Activated naive CD4-positive, alpha-beta T cell treated with anti-CD3 and anti-CD28 coated beads, Interleukin-2, amount 50 U/mL, for 72 hours (primary cell): ENCODE measurements at places on chromosomes 5 and 9. TPM values are rescaled to one million over a fixed set of nuclear protein-coding genes. Genes with fewer than 3 reads are reported as not detected.

DNA sequence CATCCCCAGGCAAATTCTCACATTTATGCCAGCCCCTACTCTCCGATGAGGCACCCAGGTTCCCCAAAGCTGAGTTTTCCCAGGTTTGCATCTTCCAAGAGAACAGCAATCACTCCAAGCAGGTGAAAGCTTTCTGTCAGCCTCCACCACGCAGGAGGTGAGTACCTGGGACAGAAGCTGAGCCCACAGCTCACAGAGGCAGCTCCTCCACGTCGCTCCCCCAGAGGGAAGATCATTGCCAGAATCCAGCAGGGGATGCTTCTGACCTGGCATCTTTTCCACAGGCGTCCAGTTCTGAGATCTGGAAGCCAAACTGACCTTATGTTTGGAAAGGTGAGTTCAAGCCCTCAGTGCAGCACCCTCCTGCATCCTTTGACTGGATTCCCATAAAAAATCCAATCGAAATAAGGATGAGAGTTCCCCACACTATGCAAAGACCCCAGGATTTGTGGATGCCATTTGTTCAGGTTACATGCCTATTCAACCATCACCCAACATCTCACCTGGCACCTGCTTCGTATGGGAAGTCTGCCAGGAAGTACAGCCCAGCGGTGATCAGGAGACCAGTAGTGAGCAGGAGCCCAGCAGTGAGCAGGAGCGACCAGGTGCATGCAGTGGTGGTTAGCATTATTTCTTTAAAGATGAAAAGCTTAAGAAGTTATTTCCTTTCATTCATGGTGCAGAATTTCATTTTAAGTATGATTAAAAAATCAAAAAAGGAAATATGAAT is 47.4 kb upstream of the OLFM1 start:
- peak; percentile 13 for DNase-seq

The GPR150 gene
- 0.39 TPM for total RNA-seq

DNA sequence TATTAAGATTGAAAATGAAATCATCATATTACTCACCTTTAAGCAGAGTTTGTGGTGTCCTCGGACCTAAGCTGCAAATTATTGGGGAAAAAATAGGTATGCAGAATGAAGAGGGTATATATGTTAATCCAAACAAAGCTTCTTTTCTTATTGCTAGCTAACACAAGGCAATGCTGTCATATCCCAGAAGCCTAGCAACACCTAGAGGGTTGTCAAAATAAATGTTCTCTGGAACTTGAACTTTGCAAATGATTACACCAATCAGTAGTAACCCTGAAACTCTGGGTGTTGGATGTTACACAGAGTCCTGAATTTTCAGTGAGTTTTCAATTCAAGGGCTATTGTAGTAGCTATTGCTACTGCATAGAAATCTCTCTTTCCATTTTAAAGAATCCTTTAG is at the start of gene C6:
Gene C6, minus strand, starts transcription at position 193 of the 400 bp plus-strand sequence. CDS start 10,302 bp downstream, outside the sequence.
- no peak for DNase-seq

The CYLC2 gene
- total RNA-seq: not detected

The PKD2L2 gene
- total RNA-seq: 0.48 TPM

DNA sequence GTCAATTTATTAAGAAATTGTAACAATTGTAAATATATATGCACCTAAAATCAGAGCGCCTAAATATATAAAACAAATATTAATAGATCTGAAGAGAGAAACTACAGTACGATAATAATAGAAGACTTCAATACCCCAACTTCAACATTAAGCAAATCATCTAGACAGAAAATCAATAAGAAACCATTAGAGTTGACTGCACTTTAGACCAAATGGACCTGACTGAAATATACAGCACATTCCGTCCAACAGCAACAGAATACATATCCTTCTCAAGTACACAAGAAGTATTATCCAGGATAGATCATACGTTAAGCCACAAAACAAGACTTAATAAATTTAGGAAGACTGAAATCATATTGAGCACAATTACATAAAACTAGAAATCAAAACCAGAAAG is 208.7 kb downstream of the MED10 start:
- DNase-seq: no peak

DNA sequence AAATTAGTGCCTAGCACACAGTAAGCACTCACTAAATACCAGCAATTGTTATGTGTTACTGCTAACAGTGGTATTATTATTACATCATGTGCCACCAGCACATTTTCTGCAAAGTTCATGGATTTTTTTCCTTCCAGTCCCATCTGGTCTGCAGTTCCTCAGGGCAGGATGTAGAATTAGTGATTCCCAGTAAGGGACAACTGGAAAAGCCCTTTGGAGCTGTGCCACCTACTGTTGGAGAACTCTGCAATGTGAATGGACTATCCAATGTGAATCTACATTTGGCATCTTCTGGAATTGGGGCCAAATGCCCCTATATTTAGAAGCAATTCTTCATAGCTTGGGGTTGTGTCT is 154.0 kb downstream of the CDH6 start:
- no peak for DNase-seq

DNA sequence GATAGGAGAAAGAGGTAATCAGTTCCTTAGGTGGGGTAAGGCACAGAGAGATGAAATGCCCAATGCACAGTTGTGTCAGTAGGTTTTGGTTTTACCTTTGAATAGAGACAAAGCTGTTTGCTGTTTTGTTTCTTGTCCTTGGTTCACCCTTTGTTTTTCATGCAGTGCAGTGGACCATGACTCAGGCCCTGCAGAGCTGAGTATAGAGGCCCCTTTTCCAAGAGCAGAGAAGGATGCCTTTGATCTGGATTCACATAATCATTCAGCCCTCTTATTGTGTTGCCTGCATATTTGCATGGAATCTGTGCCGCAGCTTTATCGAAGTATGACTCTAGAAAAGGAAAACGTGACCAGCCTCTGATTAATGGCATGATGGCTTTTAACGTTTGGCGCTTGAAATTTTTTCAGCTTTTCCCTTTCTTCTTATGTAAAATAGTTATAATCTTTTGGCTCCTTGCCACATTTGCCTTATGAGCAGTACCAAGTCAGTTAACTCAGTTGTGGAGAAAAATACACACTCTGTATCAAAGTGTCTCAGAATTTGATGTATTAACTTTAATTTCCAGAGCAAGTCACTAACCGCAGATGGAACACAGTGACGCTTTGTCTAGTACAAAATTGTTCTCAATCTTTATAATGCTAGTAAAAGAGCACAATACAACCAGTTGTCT is 197.6 kb downstream of the KDM4C start:
- DNase-seq: peak; percentile 13

DNA sequence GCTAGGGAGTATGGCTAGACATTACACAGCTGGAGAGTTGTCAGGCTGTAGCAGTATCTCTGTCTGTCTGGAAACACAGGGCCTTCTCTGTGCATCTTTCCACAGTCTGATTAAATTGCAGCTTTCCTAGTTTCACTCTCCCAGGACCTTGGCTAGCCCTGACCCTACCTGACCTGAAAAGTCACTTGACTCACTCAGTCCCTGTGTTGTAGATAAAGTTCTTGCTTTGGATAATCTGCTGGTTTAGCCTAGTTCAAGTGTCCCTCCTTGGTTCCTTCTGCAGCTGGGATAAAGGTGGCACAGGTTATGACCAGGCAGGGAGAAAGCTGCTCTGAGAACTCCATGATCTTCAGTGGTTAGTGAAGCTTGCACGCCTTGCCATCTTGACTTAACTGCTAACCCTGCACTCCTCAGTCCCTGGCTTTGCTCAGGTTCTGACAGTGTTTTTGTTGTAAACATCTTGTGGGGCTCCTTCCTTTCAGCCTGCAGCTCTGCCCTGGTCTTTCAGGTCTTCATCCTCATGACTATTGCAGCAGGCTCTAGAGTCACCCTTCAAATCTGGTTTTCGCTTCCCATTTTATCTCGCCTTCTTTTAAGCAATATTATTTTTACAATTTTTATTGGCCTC is 101.0 kb downstream of the PIP5K1B start:
- no peak for DNase-seq

- no peak for DNase-seq
Measured at GRCh38 chr5:156411185-156411613, 84.2 kb downstream of the SGCD start.

- DNase-seq: no peak
Measured at GRCh38 chr5:72503888-72504491, 3.2 kb downstream of the ZNF366 start.

The ETF1 gene
- 120 TPM for total RNA-seq

DNA sequence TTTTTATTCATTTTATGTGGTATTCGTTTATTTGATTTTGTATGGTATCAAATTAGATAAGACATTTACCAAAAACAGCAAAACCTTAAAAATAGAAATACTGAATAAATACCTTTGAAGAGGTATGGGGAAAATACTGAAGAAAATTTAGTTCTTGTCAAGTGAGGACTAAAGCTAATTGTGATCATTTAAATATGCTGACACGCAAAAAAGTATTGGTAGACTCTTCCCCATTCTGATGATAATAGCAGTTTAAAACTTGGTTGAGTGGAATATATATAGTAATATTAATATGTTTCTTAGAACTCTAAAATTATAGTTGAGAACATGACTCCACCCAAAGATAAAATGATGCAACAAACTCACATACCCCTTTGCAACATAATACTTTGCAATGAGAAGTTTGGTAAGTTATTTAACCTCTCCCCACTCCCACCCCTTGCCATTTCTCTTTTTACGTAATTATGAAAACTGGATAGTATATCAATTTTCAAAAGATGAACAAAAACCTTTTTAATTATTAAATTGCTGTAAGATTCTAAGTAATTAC is 30.1 kb upstream of the SNX24 start:
- DNase-seq: no peak

DNA sequence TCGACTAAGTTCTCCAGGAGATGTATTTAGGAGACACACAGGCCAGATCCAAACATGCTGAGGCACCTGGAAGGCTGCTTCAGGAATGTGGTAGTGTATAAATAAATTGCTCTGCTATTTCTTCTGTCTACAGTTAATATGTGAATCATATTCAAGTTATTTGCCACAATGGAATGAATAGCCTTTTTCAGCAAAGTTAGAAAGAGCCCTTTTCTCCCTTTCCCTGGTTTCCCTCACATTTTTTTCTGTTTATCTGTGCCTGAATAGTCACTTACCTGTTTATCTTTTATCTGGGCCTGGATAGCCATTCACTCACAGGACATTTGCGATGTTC is 44.1 kb upstream of the CLINT1 start:
- no peak for DNase-seq

The CPLANE1 gene
- total RNA-seq: 5.4 TPM

DNA sequence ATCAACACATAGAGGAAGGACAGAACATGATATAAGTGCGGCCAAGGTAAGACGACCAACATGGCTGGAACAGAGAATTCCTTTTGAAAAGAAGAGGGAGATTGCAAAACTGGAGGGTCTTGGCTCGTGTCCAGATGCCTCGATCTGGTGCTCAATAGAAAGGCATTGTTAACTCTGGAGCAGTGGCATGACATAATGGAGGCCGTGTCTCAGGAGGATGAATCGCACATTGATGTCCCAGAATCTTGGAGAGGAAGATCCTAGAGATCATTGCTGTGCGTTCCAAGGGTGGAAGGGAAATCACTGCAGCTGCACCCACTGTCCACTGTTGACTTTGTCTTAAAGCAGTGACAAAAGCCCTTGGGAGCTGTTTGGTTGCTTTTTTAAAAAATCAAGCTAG is 30.9 kb downstream of the GRAMD2B start:
- DNase-seq: no peak

DNA sequence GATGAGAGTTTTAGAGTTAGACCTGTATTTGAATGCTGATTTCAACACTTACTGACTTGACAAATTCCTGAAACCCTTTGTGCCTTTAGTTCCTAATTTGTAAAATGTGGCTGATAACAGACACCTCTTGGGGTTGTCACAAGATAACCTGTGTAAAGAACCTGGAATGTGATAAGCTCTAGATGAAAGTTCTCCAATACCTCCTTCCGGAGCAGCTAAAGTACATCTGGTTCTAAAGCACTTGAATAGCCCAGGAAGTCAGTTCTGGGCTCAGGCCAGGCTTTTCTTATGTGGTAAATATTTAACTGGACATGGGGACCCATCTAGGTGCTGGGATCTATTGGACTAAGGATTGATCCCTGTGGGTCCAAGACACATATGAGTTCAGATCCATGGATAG is 310.8 kb upstream of the ADAMTSL1 start:
- DNase-seq: no peak

DNA sequence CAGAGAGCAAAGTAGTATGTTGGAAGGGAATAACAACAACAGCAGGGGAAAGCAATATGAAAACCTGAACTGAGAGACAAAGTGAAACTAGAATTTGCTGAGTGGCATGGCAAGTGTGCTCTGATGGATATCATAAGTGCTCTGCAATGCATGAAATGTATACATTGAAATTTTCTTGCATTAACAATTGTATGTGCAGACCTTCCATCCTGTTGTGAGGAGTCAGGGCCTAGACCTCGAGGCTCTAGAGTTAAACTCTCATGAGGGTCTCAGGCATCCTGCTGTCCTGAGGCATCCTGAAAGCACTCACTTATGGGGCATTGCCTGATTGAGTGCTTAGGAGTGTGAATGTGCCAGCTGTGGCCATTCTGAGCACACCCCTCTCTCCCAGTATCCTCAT is 1.1 kb downstream of the ECM2 start:
- DNase-seq: no peak

DNA sequence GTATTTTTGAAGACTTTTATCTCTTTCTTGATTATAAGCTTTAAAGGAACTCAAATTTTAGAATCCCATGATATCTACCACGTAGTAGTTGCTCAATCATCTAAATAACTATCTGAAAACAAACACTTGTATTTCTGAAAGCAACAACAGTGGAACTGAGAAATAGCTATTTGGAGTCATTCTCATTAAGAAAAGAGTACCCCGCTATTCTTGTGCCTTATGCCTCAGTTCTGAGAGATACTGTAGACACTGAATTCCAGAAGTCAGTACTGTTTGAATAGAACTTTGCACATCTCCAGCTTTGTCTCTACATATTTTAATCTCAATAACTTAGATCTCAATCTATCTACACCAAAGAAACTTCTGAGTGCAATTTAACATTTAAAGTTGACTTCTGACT is 11.4 kb downstream of the CHD1 start:
- no peak for DNase-seq

- peak; percentile 54 for DNase-seq
Measured at GRCh38 chr5:127029581-127030258, 638 bp downstream of the MARCHF3 start.

The PAEP gene
- total RNA-seq: not detected
